ENCODE measurements at places on chromosomes 3 and 15. TPM values are rescaled to one million over a fixed set of nuclear protein-coding genes. Genes with fewer than 3 reads are reported as not detected.

DNA sequence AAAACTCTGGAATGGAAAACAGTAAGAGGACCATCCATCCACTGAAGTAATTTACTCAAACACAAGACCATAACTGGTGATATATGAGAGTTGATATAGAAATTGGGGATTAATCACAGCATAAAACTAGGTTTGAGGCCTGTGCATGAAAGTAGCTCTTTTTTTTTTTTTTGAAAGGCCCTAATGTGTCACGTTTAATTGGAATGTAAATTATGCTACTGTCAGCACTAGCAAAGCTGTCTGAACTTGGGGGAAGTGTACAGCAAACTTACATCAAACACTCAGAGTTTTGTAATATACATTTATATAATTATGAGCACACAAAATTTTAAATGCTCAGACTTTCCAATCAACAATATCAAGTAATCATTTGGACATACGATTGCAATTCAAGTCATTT lies 154.1 kb downstream of the GREM1 start:
- H3K4me3 ChIP-seq: no peak overlapping the region
- H3K4me1 ChIP-seq: no peaks in the 10 kb centered on the region
- DNase-seq: no peak
- no peaks in the 10 kb centered on the region for H3K27me3 ChIP-seq

GRCh38 chr15:39140060-39140604 lies 440.7 kb upstream of the THBS1 start:
- peak overlapping the region; percentile 62 for H3K27ac ChIP-seq
- no peaks in the 10 kb centered on the region for H3K36me3 ChIP-seq
- H3K27me3 ChIP-seq: no peaks in the 10 kb centered on the region
- peak; percentile 72 for DNase-seq
- no peak overlapping the region for H3K4me3 ChIP-seq
- H3K4me1 ChIP-seq: peaks cover 24% of the 10 kb centered on the region

DNA sequence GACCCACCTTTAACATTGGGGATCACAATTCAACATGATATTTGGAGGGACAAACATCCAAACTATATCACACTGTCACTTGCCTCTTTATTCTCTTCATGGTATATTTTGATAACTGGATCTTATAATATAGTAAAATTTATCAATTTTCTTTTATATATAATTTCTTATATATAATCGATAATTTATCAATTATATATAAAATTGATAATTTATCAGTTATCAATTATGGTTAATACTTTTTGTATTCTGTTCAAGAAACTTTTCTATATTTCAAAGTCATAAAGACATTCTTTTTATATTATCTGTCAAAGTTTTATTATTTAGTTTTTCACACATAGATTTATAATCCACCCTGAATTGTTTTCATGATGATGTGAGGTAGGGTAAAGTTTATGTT lies 132.9 kb downstream of the ZNF280D start:
- no peak for DNase-seq
- H3K4me1 ChIP-seq: no peaks in the 10 kb centered on the region
- H3K36me3 ChIP-seq: no peaks in the 10 kb centered on the region
- no peak overlapping the region for H3K27ac ChIP-seq

DNA sequence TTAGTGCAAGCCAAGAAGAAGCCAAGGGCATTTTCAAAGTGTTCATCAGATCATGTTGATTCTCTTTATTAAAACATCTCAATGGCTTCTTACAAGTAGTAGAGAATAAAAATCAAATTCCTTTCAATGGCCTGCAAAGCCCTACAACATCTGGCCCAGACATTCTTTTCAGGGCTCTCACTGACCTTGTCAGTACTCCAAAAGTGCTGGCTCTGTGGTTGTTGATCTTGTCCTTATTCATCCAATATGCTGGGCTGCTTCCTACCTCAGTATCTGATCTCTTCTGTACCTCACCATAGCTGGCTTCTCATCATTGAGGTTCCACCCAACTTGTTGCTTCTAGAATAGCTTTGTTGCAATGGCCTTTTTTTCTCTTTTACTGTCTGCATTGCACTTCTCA lies 74.0 kb upstream of the SAMMSON start:
- H3K4me1 ChIP-seq: no peaks in the 10 kb centered on the region
- no peaks in the 10 kb centered on the region for H3K36me3 ChIP-seq
- H3K27ac ChIP-seq: no peak overlapping the region
- no peaks in the 10 kb centered on the region for H3K27me3 ChIP-seq

DNA sequence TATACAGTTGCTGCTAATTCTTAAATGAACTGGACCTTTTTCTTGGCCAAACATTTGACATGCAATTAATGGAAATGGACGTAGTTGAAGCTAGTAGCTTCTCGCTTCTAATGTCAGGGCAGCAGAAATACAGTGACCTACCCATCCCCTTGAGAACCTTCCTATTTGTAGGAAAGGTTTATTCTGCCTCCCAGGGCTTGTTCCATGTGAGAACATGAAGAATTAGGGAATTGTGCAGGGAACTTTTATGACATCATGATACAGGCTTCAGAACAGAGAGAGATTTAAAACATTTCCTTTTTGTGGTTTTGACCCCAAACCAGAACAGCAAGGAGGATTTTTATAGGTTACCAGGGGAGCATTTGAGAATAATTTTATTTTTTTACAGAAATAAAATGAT lies 406.6 kb upstream of the PPP2R3A start:
- H3K27me3 ChIP-seq: no peaks in the 10 kb centered on the region
- no peaks in the 10 kb centered on the region for H3K36me3 ChIP-seq
- no peak overlapping the region for H3K27ac ChIP-seq
- H3K4me1 ChIP-seq: no peaks in the 10 kb centered on the region
- no peak overlapping the region for H3K4me3 ChIP-seq

DNA sequence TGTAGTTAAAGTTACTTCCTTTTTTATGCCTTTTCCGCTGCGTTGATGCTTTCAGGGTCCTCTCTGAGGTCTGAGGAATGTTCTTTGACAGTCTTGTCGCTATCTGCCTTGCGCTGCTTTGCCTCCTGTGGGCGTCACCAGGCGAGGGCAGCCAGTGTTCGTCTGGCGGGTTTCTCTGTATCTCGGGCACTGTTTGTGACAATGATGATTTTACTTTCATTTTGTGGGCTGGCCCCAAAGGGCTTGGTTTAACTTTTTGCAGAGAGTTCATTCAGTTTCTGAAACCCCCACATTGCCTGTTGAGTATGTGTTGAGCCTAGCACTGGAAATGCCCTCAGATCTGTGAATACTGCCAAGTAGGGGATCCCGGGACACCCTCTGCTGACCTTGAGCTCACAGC lies 24.6 kb upstream of the SACM1L start:
- no peak for DNase-seq
- peak overlapping the region; percentile 21 for H3K27ac ChIP-seq
- peaks cover 6% of the 10 kb centered on the region for H3K4me1 ChIP-seq
- no peaks in the 10 kb centered on the region for H3K27me3 ChIP-seq
- peaks cover 30% of the 10 kb centered on the region for H3K36me3 ChIP-seq
- no peak overlapping the region for H3K4me3 ChIP-seq

DNA sequence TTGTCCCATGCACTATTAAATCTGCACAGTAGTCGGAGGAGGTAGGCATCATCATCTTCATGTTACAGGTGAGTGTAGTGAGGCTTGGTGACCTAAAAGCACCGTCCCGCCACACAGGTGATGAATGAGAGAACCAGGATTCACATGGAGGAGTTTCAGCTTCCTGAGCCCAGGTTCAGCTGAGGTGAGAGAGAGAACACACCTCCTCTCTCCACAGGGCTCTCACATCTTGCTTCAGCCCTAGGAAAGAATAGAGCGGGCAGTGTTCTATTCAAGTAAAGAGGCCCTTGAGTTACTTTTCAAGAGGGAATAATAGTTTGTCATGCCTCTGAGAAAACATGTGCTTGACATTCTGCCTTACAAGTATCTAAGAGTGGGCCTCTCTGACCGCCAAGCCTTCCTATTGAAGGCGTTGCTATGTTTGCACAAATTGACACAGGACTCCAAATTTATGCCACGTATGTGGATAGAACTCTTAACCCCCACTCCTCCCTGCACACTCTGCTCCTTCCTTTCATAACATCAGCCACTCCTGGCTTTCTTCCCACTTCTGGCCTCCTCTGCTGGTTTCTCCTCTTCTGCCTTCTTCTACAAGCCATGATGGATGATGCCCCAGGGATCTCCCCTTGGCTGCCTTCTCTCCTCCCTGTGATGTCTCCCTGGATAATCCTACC lies 138.3 kb upstream of the ABHD17C start:
- no peaks in the 10 kb centered on the region for H3K4me1 ChIP-seq
- H3K4me3 ChIP-seq: no peak overlapping the region
- DNase-seq: no peak
- H3K27ac ChIP-seq: no peak overlapping the region
- no peaks in the 10 kb centered on the region for H3K36me3 ChIP-seq

GRCh38 chr15:38867556-38867955 lies 302.9 kb upstream of the RASGRP1 start:
- no peak overlapping the region for H3K27ac ChIP-seq
- H3K4me3 ChIP-seq: no peak overlapping the region
- no peak for DNase-seq
- H3K36me3 ChIP-seq: no peaks in the 10 kb centered on the region

- no peak overlapping the region for H3K4me3 ChIP-seq
- no peaks in the 10 kb centered on the region for H3K4me1 ChIP-seq
- DNase-seq: no peak
These were observed 246.8 kb downstream of the SLCO3A1 start for GRCh38 chr15:92100301-92100700.

GRCh38 chr15:89455535-89455934 lies 40.8 kb downstream of the RHCG start:
- no peak overlapping the region for H3K4me3 ChIP-seq
- H3K27me3 ChIP-seq: peaks cover 1% of the 10 kb centered on the region
- H3K36me3 ChIP-seq: no peaks in the 10 kb centered on the region
- DNase-seq: no peak

- no peak for DNase-seq
- H3K27me3 ChIP-seq: no peaks in the 10 kb centered on the region
- H3K4me3 ChIP-seq: no peak overlapping the region
- no peaks in the 10 kb centered on the region for H3K4me1 ChIP-seq
- no peak overlapping the region for H3K27ac ChIP-seq
These were observed 50.1 kb upstream of the TRIM42 start for GRCh38 chr3:140627756-140628155.

DNA sequence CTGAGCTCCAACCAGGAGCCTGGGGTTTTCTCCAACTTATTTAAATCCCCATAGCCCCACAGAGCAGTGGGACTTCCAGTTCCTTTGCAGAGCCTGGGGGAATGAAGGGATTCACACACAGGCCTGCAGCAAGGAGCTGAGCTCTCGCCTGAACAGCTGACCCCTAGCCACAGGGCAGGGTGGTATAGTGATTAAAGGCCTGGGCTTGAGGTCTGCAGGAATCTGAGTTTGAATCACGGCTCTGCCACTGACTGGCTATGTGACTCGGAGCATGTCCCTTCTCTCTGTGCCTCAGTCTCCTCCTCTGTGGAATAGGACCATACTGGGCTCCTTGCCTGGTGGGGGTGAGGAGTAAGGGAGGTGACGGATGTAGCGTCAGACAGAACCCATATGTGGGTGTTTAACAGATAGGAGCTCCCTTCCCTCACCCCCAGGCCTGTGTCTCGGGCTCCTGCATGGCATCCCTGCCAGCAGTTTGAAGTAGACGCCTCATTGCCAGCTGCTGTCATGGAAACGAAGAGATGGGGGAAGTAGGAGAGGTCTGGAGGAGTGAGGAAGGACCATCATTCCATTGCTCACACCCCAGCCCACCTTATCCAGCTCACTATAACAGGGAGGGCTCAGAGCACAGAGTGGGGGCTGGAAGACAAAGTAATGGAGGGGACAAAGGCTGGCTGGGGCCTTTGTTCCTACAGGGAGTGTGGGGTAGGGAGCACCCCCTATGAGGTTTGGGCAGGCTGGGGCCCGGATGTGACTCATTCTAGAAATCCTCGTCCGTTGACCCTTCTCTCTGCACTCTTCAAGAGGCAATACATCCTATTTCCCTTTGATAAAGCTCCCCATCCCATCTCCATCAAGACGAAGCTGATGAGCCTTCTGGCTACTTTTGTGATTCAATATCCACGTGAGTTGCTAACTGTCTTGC lies 14.8 kb downstream of the HRH1 start:
- DNase-seq: no peak
- no peak overlapping the region for H3K27ac ChIP-seq
- H3K36me3 ChIP-seq: no peaks in the 10 kb centered on the region
- H3K27me3 ChIP-seq: peaks cover 30% of the 10 kb centered on the region
- no peak overlapping the region for H3K4me3 ChIP-seq
- H3K4me1 ChIP-seq: no peaks in the 10 kb centered on the region

GRCh38 chr15:29774900-29775299 lies 47.4 kb downstream of the TJP1 start:
- peaks cover 14% of the 10 kb centered on the region for H3K36me3 ChIP-seq
- no peak overlapping the region for H3K4me3 ChIP-seq
- H3K4me1 ChIP-seq: peaks cover 10% of the 10 kb centered on the region
- DNase-seq: no peak

GRCh38 chr3:69020424-69020823 lies 6.9 kb upstream of the EOGT start:
- no peak overlapping the region for H3K27ac ChIP-seq
- H3K4me3 ChIP-seq: no peak overlapping the region
- H3K4me1 ChIP-seq: peaks cover 2% of the 10 kb centered on the region
- peaks cover 31% of the 10 kb centered on the region for H3K36me3 ChIP-seq
- H3K27me3 ChIP-seq: no peaks in the 10 kb centered on the region

DNA sequence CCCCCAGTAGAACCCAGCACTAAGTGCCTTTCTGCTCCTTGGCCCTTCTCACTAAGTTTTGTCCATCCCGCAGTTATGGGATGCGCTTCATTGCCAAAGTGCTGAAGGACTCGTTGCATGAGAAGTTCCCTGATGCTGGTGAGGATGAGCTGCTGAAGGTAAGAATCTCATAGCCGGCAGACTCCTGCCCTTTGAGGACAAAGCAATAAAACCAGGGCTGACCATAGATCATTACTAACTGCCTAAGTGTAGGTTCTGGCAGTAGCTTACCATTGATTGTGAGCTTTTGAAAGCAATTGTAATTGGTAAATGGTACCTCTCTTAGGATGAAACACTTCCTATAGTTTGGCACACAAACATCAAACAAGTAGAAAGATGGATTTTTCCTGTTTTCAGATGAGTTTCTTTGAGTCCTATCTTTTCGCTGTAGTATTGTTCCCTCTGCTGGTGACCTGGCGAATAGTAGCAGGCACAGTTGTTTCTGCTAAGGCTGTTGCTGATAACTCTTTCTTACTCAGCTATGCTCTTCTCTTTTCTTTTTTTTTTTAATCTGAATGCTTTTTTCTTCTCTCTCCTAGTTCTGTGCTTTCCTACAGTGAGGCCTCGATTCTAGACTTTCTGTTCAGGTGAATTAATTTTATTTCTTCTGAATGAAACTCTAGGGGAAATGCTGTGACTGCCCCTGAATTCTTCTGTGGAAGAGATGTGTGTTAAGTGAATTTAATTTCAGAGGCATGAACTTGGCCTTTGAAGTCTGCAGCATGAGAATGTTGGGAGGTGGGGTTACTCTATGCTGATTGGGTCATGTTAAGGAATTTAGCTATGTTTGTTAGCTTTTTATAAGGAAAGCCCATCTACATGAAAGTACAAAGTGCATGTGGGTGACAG lies 47.4 kb upstream of the CRTC3 start:
- DNase-seq: peak; percentile 27
- no peaks in the 10 kb centered on the region for H3K4me1 ChIP-seq
- no peak overlapping the region for H3K27ac ChIP-seq
- no peak overlapping the region for H3K4me3 ChIP-seq

Gene P3H2
- polyA plus RNA-seq: 0.04 TPM

Gene AMIGO3
- 2.8 TPM for polyA plus RNA-seq

Gene FGD5
- polyA plus RNA-seq: not detected

Gene GPR156
- polyA plus RNA-seq: not detected

Gene GRM2
- polyA plus RNA-seq: not detected

Gene CHRNB4
- not detected for polyA plus RNA-seq

Gene ITIH1
- not detected for polyA plus RNA-seq

Gene C3orf70
- polyA plus RNA-seq: not detected

Gene CPEB1
- 9.8 TPM for polyA plus RNA-seq

Gene GOLGA8M
- polyA plus RNA-seq: not detected
